ENCODE measurements at places on chromosomes 13 and 19.

- DNase-seq = no peak
Observed at GRCh38 chr19:47421844-47422395, 2.6 kb upstream of the MEIS3 start.

DNA sequence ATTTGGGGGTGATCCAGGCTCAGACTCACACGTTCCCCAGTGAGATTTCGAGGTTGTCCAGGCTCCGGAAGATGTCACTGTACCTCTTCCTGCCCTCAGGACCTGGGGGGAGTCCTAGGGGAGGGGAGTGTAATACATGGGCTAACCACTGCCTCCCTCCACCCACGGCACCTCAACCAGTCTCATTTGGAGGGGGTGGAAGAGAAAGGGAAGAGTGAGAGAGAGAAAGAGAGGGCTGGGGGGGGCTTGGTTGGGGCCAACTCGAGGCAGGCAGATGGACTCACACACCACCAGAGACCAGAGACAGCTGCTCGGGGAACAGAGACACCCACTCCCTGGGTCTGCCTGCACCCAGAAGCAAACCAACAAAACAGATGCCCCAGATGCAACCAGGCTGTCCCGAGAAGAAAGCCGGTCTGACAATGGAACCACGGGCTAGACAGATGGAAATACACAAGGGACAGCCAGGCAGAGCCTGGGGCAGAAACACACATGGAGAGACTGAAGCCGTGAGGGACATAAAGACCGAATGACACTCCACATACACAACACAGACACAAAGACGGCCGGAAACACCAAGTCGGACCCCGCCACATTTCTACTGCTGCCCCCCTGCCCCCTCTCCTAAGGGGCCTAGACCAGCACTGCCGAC, 825 bp downstream of the GMIP start:
- DNase-seq = no peak

DNA sequence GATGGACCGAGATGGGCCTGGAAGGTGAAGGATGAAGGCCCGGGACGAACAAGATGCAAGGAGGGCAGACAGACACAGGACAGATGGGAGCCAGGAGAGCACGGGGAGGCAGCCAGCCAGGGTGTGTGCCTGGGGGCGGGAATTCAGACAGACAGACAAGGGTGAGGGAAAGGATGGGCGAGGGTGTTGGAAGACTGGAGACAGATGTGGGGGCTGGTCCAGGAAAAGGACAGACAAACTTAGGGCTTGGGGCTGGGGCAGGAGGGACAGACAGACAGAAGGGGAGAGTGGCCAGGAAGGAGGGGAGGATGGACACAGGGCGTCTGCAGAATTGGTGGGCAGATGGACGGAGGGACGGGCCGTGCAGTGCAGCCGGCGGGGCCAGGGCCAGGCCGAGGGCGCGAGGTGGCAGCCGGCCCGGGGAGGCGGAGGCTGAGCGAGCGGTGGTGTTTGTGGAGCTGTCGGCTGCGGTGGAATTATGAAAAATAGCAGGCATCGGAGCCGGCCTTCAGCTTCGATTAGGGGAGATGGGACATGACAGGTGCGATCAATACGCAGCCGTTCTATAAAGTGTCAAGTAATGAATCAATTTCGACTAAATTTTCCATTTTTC, 4.6 kb upstream of the ERFL start:
- no peak for DNase-seq

GRCh38 chr19:53871454-53871853, 3.8 kb downstream of the MYADM start:
- no peak for DNase-seq

- DNase-seq = no peak
Observed at GRCh38 chr19:35757231-35757748, 461 bp upstream of the HSPB6 start.

GRCh38 chr13:29541400-29541799, 54.1 kb downstream of the SLC7A1 start:
- DNase-seq = no peak

GRCh38 chr13:102276404-102276803, 125.4 kb downstream of the FGF14 start:
- no peak for DNase-seq

- DNase-seq = no peak
Observed at GRCh38 chr13:57813651-57814050, 182.1 kb downstream of the PCDH17 start.

- no peak for DNase-seq
Observed at GRCh38 chr19:53703361-53703760, 71.6 kb downstream of the DPRX start.

- no peak for DNase-seq
Observed at GRCh38 chr13:73056565-73056962, 2.2 kb upstream of the KLF5 start.

DNA sequence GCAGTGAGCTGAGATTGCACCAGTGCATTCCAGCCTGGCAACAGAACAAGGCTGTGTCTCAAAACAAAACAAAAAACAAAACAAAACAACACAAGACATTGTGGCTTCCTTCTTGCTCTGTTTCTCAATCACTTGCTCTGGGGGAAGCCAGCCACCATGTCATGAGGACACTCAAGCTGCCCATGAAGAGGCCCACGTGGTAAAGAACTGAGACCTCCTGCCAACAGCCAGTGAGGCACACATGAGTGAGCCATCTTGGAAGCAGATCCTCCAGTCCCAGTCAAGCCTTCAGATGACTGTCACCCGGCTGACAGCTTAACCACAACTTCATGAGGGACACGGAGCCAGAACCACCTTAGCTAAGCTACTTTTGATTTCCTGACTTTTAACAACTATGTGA, 25.2 kb downstream of the CPT1C start:
- DNase-seq = no peak

DNA sequence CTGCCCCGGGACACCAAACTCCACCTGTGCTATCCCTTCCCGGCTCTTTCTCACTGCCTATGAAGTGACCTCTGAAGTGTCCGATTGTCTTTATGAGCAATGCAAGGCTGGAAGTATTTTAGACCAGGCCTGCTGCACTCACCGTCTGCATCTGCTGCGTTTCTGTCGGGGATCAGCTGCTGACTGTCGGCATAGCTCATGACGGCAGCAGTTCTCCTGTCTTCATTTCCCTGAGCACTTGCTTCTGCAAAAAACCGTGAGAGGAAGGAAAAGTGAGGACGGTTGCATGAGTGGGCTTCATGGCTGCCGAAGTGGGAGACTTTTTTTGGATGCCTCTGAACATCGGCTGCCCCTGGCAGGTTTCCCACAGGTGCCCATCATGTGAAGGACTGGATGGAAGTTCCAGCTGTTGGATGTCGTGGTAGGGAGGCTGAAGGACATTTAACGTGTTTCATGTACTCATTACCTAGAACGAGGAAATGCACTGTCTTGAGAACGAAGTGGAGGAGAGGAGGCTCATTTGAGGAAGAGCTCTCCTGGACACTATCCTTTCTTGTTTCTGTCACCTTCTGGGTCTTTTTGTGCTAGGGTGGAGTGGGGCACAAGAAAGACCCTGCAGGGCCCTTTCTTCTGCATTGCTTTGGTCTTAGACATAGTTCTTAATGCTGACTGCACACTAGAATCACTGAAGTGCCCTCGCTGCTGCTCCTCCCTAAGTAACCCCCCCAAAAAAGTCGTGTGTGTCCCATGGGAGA, 94.7 kb downstream of the RNASEH2B start:
- no peak for DNase-seq

DNA sequence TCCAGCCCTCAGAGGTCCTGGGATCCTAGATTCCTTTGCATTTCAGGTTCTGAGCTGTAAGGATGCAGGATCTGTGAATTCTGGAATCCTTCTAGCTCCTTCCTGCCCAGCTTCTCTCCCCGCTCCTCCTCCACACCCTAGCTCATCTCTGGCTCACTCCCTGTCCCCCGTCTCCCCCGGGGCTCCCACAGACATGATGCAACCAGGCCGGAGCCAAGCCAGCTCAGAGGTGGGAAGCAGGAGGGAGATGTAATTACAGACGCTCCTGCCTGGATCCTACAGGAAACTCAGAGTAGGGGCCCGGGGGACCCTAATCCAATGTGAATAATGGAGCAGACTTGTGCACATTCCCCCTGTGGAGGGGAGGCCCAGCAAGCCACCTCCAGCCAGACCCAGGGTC, 4.5 kb downstream of the GNG8 start:
- no peak for DNase-seq

DNA sequence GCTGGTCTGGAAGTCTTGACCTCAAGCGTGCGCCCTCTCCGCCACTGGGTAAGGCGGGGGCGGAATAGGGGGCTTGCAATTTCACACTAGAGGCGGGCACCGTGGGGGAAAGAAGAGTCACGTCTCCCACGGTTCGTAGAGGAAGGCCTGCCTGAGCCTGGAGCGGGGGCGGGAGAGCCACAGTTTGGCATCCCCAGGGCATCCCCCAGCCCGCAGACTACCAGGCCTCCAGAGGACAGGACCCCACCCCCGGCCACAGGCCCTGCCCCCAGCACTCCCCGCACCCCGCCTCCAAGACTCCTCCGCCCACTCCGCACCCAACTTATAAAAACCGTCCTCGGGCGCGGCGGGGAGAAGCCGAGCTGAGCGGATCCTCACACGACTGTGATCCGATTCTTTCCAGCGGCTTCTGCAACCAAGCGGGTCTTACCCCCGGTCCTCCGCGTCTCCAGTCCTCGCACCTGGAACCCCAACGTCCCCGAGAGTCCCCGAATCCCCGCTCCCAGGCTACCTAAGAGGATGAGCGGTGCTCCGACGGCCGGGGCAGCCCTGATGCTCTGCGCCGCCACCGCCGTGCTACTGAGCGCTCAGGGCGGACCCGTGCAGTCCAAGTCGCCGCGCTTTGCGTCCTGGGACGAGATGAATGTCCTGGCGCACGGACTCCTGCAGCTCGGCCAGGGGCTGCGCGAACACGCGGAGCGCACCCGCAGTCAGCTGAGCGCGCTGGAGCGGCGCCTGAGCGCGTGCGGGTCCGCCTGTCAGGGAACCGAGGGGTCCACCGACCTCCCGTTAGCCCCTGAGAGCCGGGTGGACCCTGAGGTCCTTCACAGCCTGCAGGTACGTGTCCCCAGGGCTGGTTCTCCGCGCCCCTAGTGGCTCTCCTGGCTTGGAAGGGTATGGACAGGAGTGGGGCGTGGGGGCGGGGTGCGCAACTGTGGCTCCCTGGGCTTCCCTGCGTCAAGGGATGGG, at the start of gene ANGPTL4:
Gene ANGPTL4, plus strand, starts transcription at position 353 of the 969 bp plus-strand sequence. Its CDS starts 167 bp downstream, at position 520.
- no peak for DNase-seq

- DNase-seq = no peak
Observed at GRCh38 chr19:51693260-51693659, at the start of gene SPACA6. Gene SPACA6, plus strand, starts transcription at chr19:51693330. Its CDS starts 197 bp downstream, at chr19:51693527.

All from cortex of kidney (tissue), 1 donor.